ENCODE measurements at places on chromosomes 2 and 18.

DNA sequence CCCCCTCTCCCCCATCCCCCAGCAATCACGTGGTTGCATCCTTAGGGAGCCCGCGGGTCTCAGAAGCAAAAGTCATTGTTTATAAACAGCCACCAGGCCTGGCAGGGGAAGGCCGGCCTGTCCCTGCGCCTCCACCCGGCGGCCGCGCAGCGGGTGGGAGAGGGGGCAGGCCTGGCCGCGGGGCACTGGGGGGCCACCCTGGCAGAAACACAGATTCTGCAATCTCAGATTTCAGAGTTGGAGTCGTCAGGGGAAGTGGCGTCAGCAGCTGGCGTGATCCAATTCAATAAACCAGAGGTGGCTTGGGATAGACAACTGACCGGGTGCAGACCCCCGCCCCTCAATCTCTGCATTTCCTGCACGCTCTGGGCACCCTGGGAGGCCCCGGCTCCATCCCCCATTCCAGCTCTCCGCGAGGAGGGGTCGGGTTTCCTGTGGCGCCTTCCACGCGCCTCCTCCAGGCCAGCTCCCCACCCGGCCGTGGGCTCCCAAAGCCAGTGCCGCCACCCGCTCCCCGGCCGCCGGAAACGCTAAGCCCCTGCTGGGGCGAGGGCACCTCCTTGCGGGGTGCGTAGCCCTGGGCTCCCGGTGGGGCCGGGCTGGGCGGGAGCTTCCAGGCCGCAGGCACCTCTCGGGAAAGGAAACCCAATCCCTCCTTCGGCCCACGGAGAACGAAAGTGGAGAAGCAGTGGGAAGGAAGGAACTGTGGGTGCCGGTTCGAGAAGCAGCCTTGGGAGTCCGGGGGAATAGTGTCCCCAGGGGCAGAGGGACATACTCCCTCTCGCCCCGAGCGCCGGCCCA is 1.1 kb downstream of the BIN1 start:
- DNase-seq: no peak

GRCh38 chr2:111216811-111217652 is 96.3 kb downstream of the BCL2L11 start:
- no peak for DNase-seq

GRCh38 chr2:65349863-65350262 is 82.5 kb downstream of the SPRED2 start:
- DNase-seq: no peak

GRCh38 chr18:2444201-2444875 is 127.0 kb downstream of the METTL4 start:
- DNase-seq: no peak

- DNase-seq: no peak
Observed at GRCh38 chr2:96888072-96889011, 18.5 kb upstream of the SEMA4C start.

DNA sequence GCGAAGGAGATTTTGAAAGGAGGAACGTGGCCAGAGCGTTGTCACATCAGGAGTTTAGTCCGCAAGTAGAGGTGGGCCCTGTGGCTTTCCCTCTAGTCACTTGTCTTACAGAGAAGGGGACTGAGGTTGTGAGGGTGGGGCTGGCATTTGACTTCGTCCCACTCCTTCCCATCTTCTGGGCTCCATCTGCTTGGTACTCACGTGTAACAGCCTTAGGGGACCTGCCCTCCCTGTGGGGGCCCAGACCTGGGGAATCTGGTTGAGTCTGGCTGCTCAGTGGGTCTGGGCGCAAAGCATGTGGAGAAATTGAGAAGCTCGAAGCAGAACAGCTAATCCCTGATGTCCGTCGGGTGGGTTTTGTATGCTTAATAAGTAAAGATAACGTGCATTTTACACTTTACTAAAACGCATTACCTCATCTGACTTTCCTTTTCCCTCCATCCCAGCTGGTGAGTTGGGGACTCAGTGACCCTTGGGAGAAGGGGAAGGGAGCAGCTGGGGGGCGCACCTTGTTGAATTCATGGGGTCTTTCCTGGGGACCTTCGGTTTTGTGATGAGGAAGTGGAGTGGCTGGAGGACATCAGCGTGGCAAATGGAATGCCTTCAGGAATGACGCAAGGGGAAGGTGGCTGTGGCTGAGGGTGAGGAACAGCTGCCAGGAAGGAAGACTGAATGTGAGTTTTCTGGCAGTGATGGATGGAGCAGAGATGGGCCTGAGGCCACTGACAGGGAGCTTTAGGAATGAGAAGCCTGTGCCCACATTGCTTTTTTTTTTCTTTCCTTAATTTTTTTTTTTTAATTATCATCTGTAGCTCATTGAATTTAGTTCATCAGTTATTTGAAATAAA is 44.8 kb downstream of the ASAP2 start:
- no peak for DNase-seq

GRCh38 chr2:71458413-71459083 is 5.2 kb downstream of the DYSF start:
- DNase-seq: no peak

GRCh38 chr2:39050109-39050508 is 70.7 kb downstream of the SOS1 start:
- DNase-seq: no peak

GRCh38 chr2:150617351-150617978 is 130.0 kb upstream of the RND3 start:
- no peak for DNase-seq

DNA sequence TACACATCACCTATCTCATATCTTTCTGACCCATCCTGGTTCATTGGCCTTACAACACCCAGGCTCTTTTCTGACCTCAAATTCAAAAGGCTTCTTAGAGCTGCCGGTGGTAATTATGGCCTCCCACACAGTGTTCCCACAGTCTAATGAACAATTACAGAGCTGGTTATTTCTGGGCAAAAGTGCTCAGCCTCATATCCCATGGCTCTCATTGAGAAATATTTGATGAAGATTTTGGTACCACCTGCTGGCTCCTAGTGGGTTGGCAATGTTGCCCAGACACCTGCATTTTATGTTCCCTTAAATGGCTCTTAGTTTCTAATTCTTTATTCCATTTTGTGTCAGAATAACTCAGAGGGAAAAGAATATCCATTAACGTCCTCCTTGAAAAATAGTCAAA is 20.1 kb upstream of the SCYGR2 start:
- no peak for DNase-seq

GRCh38 chr2:20169796-20170703 is 54.9 kb downstream of the SDC1 start:
- no peak for DNase-seq

DNA sequence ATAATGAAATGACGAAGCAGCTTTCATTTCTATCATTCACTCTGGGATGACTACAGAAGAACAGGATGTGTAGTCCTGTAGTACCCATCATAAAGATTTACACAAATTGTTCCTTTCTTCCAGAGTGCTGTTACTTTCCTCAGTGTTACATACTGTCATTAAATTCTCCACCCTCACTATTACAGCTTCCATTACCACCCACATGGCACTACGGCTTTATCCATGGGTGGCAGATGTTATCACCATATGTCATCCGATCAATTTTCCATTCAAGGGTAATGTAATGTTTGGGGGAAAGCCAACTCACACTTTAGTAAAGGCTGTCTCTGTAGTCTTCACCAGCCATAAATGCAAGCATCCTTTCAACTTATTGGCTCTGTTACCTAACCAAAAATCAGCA is 7.1 kb upstream of the CSRNP3 start:
- no peak for DNase-seq

GRCh38 chr2:55618025-55618274 is 528 bp upstream of the PPP4R3B start:
- peak; percentile 17 for DNase-seq

DNA sequence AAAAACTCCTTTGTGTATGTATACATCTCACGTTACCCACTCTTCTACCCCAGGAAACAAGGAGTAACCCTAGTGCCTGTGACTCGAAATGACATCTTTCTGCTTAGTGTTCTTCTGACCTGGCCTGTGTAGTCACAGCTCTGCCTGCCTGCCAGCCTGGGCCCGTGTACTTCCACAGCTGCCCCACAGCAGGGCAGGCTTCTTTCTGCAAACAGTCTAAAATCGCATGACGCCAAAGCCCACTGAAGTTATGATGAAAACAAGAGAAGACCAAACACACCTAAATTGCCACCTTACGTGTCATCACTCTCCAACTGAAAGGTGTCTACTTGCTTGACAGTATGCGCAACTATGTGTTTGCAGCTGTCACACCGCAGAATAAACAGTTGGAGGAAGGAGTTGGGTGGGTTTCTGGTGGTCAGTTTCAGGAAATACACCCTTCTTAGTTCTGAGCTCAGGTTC is 1.5 kb downstream of the GAREM1 start:
- no peak for DNase-seq

DNA sequence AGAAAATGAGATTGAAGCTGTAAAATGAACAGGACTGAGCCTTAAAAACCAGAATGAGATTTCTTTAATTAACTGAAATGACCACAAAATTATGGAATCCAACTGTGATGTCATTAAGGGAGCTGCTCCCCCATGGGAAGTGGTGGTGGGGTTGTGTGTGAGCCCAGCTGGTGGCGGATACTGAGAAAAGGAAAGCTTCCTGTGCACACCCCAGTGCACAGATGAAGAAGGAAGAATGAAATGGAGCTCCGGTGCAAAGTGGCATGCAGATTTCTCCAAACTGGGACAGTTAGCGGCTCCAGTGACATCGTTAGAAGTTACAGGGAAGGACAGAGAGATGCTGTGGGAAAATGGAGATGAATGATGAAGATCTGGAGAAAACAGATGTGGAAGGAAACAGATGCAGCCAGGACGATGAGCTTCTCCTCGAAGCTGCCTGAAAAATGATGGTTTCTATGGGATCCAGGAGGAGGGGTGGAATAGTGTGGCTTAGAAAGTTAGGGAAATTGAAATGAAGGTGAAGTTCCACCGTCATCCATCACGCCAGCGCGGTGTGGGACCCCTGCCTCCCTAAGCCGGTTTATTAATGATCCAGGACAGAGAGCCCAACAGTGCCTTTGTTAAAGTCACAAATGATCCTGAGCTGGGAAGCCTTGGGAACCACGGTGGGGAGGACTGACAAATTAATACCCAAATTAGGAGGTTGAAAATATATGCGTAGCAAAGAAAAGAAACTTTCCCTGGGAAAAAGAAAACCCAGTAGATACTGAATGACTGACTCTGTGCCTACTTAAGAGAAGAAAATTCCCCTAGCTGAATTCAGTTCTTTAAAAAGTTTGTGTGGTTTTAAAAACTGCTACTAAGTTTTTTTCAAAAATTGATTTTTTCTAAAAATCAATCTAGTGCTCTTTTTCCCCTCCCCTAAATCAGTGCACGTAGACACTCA is 77.2 kb downstream of the TSN start:
- DNase-seq: no peak

- DNase-seq: no peak
Observed at GRCh38 chr2:219428469-219428868, 6.2 kb upstream of the SPEG start.

DNA sequence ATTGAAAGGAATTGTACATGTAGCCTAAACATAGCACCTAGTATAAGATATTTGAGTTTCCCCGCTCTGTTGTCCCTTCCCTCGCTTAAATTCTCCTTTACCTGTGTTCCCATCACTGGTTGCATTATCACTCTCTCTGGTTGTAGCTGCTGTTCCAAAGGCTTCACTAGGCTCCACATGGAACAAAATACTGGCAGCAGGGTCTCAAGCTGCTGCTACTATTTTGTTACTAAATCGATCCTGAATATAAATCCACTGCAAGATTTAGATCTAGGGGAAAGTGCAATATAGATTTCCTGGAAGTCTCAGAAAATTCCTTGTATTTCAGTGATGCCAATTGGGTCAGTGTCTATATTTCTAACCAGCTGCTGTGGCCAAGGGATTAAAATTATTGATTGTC is 443.5 kb downstream of the SATB2 start:
- no peak for DNase-seq

DNA sequence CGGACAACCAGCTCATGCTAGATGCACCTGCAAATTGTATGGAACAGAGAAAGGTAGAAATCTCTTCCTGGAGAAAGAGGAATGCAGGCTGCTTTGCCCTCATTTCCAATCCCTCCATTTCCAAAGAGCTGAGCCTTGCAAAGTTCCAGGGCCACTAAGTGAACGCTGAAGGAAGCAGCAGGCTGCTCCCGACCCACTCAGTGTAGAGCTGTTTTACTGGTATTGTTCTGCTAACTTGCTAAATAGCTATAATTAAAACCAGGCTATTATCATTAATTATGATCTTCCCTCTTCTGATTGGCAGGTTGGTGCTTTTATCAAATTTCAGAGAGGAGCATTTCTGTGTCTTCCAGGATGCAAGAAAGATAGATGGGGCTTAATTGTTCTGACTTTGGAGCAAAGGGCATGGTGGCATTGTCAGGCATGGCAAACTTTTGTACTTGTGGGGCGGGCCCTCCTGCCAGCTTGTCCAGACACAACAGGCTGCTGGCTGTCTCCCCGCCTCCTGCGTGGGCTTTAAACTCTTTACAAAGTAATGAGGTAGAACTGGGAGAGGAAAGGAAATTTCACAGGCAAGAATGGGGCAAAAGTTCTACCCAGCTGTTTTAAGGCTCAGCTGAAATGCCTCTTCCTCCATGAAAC is 40.2 kb downstream of the ALK start:
- DNase-seq: no peak

DNA sequence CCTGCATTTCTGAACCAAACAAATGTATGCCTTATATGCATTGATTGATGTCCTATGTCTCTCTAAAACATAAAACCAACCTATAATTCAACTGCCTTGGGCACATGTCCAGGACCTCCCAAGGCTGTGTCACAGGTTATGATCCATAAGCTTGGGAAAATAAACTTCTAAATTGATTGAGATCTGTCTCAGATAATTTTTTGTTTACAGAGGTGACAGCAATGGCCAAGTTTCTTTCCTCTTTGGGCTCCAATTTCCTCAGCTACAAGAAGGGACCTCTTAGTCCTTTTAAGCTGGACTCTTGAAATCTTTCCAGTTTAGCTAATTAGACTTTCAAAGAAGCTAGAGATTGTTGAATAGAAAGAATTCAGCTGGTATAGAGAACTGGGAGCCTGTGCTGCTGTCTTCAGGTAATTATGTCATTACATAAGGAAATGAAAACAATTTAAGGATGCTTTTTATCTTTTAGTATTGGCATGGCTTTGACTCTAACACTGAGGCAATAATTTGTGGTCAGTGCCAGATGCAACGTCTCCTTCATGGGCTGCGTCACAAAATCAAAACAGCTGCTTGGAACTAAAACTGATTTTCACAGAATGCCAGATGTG is 412.1 kb upstream of the TRIB2 start:
- DNase-seq: no peak

DNA sequence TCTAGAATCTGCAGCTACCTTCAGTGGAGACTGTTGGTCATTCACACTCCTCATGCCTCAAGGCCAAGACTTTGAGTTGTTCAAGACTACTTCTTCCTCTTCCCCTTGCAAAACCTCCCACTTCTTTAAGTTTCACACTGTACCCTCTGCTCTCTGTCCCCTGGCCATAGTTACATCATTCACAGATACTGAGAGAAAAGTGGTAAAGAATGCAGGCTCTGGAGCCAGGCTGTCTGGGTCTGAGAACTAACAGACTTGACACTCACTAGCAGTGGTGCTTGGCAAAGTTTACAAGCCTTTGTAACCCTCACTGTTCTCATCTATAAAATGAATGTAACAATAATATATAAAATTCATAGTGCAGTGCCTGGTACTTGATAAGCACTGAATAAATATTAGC is 61.8 kb downstream of the CDH20 start:
- no peak for DNase-seq

- DNase-seq: no peak
Observed at GRCh38 chr2:190280565-190281350, 38.9 kb downstream of the HIBCH start.

GRCh38 chr2:26540961-26541360 is 63.0 kb upstream of the OTOF start:
- DNase-seq: no peak

All from CD4-positive, alpha-beta T cell treated with Interleukin-15 for 4 hours (primary cell).